Stimulated activated memory B cell treated with anti-CD40 and anti-IgM and Interleukin-4, amounts not matched to agents 10 μg/mL and 1 μg/mL and 100 μg/mL, for 72 hours (primary cell): ENCODE measurements at places on chromosomes 3 and 15.

DNA sequence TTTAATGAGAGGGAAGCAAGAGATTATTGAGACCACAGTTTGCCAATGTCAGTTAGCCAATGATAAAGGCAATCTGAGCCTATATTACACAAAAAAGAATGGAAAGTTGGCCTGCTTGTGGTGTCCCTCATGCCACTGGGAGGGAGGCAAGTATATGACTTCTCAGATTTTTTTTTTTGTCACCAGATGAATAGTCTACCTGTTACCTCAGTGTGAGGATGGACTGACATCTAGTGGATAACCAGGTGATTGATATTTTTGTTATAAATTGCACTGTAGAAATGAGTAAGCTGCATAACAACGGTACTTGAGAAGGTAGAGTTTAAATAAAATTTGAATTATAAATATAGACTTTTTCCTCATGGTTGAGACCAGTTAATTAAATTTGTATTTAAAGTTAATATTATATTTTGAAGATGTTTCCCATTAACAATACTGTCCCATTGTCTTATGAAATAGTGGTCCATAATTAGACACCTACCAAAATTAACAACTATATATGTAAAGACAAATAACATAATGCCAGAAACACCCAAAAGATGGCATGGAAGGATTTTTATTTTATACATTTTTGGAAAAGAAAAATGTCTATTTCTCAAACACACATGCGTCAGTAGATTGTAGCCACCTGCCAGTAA lies 237.8 kb upstream of the GADL1 start:
- ATAC-seq = peak; percentile 56

DNA sequence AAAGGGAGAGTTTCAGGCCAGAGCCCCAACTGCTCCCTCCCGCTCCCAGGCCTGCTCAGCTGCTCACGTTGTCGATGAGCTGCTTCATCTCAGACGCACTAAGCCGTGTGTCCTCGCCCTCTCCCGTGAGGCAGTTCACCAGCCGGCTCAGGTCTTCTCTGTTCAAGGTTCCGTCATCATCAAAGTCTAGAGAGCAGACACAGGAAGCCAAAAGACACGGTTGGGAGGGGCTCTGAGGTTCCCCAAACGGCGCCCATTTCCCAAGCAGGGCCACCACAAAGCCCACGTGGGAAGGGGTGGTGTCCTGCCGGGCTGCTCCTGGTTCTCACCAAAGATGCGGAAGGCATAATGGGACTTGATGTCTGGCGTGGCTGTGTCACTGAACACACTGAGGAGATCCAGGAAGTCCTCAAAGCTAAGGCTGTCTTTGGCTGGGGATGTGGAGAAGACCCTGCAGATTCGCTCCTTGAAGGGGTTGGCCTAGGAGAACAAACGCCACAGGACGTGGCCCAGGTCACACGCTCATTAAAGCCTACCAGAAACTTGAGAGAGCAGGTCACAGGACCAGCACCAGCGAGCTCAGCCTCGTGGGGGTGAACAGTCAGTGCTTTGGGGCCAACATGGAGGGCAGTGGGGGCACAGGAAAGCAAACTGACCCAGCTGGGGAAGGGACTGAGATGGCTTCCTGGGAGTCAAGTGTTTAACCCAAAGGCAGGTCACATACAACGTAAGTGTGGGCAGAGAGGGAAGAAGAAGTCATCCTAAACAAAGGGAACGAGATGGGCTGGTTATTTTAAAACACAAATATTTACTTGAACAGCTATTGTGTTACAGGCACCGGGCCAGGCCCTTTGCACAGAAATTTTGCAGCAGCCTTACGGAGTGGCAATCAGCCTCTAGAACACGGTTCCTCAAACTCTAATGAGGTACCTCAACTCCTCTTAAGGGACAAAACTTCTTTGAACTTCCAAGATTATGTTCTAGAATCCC lies 2.4 kb downstream of the CIB1 start:
- ATAC-seq = peak; percentile 62

DNA sequence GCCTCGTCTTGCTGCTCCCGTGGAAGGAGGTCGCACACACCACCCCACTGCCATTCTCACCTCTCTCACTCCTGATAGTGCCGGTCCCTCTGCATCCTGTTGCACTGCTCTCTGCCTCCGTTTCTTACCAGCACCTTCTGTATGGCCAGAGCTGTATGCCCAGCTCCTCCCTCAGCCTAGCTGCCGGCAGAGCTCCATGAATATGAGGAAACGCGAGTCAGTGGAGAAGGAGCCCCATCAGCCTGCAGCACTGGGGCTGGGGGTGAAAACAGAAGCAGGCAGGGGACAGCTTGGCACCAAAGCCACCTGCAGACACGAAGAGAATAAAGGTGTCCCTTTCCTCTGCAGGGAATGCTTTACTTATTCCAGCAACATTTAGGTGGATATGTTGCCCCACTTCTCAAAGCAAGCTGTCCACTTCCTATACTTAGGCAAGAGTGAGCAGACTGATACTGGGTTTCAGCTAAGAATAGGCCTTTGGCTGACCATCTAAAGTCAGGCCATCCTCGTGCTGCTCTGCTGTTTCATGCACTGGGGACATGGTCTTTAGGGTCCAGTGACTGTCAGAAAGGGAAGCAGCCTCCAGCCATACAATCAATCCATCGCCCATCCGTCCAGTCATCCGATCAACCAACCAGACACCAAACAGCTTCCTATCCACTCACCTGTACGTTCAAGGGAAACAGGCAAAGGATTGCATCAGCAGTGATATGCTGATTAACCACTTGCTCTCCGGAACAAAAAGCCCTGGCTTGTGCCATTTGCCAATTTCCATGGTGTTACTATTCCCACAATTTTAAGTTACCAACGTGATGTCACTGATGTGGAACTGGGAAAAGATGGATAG lies 222.7 kb downstream of the XXYLT1 start:
- ATAC-seq = no peak

DNA sequence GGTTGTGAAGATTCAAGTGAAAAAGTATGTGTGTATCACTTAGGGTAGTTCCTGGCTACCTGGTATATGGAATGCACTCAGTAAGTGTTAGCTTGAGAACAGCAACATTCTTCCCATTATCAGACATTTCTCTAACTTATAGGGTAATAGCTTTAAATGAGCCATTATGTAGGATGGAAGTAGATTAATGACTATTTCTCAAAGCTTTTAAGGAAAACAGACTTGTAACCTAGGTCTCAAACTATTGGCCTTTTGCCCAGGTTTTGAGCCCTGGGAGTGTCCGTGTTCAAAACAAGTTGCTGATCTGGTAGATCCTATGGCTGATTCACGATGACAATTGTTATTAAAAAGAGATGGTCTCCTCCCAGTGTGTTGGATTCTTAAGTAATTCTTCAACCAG lies 129.1 kb upstream of the UMPS start:
- ATAC-seq = no peak

DNA sequence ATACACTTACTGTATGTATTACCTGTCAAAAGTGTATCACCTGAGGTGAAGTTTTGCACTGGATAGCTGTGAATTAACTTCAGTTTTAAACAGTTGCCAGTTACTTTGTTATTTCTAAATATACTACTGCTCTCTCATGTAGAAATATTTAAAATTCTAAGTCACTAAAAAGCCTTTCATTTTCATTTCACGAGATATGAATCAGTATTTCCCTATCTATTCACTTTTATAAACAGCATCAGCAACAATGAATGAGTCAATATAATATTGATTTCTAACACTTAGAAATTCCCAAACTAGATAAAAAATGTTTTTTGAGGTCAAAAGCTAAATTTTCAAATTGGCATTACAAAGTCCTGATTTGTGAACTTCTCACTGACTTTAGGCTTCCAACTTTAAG lies 32.6 kb downstream of the UBE3A start:
- ATAC-seq = no peak

GRCh38 chr3:65568497-65568896 lies 470.2 kb downstream of the MAGI1 start:
- no peak for ATAC-seq

DNA sequence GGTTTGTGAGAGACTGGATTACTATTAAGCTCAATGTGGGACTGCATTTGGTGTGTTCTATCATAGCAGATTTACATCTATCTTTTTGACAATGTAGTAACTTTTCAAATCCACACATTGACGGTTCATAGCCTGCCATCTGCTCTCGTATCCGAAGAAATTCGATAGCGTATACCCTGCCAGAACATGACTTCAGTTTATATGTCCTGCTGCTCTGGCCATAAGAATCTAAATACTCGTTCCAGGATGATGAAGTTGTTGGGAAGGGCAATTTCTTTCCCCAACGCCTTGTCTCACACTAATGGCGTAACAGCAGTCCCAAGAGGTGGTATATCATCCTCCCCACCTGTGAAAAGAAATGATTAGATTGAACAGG lies 180.0 kb downstream of the LSAMP start:
- ATAC-seq = peak; percentile 5

DNA sequence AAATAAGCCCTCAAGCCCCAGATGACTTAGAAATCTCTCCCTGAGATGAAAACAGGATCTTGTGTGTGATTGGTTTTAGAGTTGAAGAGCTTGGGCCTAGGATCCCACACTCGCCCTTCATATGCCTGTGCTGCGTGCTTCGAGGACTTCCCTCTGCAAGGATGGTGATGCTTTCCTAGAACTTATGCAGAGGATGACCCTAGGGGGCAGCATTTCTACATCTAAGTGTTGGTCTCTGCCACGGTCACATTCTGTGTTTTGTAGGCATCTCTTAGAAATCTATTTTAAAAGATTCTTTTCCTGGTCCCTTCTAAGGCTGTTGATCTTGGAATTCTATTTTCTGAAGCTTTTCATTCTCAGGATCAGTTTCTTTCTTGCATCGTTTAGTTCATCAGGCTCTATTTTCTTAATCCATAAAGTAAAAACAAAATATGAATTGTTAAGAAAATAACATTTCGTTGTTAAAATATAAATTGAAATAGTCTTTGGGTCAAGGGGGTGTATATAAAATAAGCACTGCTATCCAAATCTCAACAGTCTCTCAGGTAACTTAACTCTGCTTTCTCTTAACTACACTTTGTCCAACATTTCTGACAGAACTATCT lies 45.7 kb downstream of the WDR76 start:
- ATAC-seq = no peak

- no peak for ATAC-seq
Observed at GRCh38 chr3:1527786-1528185, 435.0 kb downstream of the CNTN6 start.

- ATAC-seq = no peak
Observed at GRCh38 chr3:196627918-196628231, 11.6 kb upstream of the NRROS start.

- ATAC-seq = no peak
Observed at GRCh38 chr3:78825118-78825857, 942.5 kb downstream of the ROBO1 start.

- no peak for ATAC-seq
Observed at GRCh38 chr3:33299395-33300081, 22.3 kb downstream of the FBXL2 start.

- ATAC-seq = no peak
Observed at GRCh38 chr3:46516521-46516920, 18.7 kb downstream of the RTP3 start.

DNA sequence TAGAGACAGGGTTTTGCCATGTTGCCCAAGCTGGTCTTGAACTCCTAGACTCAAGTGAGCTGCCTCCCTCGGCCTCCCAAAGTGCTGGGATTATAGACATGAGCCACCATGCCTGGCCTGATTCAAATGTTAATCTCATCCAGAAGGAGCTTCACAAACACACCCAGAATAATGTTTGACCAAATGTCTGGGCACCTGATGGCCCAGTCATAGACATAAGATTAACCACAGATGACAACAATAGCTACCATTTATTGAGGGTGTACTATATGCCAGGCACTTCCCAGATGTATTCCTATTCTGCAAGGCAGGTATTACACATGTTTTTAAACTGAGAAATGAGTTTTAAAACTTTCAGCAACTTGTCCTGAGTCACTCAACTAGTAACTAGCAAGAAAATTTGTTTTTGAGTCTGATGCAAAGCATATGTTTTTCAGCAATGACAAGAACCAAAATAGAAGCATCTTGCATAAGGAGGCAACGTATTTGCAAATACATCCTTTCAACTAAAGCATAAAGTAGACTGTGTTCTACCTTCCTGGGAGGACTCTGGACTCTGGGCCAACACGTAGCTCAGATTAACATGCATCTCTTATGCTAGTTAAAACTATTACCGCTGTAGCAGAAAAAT lies 8.1 kb upstream of the SPG21 start:
- no peak for ATAC-seq

GRCh38 chr15:62124176-62124972 lies 40.7 kb downstream of the C2CD4B start:
- ATAC-seq = no peak

DNA sequence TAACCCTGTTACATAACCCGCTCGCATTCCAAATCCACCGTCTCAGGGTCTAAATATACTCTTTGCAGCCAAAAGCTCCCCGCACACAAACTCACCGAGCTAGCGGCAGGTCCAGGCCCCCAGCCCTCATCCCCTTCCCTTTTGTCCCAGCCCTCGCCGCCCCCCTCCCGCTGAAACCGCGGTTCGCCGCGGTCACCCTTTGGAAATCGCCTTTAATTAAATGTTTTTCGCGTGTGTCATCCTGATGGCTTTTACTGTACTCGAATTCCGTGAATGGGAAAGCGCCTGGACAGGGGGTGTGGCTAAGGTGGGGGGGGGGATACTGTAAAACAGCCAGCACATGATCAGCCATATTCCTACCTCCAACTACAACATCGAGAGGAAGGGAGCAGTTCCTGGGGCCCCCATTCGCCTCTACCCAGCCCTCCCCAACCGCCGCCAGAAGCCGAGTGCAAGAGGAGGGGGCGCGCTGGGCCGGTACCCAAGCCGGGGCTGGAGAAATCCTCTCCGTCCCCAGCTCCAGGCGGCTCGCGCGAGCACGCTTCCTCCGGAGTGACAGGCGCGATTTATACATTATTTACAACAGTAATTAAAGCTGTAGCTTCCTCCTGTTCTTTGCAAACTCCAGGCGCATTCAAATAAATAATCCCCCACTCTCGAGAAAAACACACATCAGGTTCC lies 1.7 kb downstream of the RORA start:
- ATAC-seq = no peak

GRCh38 chr15:59548501-59549226 lies 62.9 kb upstream of the GCNT3 start:
- ATAC-seq = no peak

DNA sequence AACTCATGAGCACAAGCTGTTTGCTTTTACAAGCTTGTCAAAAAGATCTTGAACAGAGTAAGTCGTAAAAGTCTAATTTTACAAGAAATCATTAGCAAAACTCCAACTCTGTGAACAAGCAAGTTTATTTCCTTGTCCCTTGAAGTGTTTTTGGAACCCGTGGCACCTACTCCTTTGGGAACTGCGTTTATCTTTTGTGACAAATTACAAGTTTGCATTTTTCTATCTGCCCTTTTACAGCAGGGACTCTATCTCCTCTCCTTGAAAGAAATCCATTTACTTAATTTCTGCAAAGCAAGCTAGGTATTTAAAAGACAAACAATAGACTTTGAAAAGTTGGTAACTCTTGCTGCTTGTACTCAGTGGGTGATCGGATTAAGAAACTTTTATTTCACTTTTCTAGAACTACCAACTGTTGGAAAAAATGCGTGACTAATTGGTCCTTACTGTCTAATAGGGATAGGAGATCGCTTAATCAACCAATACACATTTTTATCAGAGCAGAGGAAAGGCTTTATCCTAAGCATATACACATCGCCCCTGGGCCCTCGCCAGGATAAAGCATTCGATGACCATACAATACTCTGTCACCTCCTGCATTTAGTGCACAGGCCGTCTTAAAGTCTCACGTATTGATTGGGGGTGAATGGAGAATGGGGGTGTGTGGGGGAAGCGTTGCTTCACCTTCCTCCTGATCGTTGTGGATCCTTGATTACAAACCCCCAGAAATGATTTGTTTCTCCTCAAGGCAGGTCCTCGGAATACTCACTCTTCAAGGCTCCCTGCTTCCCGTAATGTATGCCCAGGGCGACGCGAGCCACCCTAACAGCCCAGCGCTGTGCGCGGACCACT lies 1.7 kb downstream of the PRTG start:
- no peak for ATAC-seq
